SW 1271 (cell line): ENCODE measurements at places on chromosomes 13 and 19.
A peak's percentile ranks its signal among the peaks of the same experiment; 100 is the strongest.

GRCh38 chr19:731000-731399 lies 19.9 kb upstream of the MISP start:
- no peak for DNase-seq

DNA sequence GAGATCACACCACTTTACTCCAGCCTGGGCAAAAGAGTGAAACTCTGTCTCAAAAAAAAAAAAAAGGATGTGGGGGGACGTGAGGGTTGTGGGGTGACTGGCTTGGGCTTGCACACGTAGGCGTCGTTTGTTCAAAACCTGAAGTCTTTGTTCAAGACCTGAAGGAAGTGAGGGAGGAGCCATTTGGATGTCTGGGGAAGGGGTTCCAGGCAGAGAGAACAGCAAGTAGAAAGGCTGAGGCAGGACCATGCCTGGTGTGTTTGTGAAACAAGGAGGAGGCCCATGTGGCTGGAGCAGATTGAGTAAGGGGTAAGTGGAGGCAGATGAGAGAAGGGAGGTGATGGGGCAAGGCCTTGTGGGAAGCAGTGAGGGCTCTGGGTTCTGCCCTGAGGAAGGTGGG lies 27.8 kb downstream of the PIN1 start:
- no peak for DNase-seq

- no peak for DNase-seq
These were observed 63.4 kb upstream of the TNFRSF19 start for GRCh38 chr13:23506807-23507291.

DNA sequence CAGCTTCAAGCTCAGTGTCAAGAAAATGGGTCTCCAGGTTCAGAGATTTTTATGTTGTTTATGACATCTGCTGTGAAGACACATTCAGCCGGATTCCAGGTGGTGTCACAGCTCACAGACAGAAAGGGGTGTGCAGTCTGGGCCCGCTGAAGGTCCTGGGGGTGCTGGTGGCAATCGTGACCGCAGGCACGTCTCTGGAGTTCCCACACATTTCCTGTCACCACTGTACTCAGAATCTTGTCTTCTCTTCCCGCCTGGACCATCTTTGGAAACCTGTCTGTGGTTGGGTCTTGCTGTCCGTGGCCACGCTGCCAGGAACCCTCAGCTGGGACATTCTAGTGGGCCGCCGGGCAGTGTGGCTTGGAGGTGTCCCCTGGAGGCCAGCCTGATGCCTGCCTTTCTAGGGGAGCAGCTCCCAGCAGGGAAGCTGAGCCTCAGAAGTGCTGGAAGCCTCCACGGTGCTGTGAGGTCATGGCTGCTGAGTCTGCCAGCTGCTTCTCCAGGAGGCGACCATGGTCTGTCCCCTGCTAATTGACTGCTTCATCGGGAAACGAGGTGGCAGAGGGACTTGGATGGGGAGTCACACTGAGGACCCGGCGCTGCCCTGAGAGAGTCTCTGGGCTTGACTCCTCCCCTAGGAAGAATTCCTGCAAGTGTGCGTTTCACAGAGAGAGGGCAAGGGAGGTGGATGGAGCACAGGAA lies 3.7 kb downstream of the TEX29 start:
- no peak for DNase-seq

GRCh38 chr19:18206018-18206417 lies 2.2 kb upstream of the RAB3A start:
- DNase-seq, result no peak

DNA sequence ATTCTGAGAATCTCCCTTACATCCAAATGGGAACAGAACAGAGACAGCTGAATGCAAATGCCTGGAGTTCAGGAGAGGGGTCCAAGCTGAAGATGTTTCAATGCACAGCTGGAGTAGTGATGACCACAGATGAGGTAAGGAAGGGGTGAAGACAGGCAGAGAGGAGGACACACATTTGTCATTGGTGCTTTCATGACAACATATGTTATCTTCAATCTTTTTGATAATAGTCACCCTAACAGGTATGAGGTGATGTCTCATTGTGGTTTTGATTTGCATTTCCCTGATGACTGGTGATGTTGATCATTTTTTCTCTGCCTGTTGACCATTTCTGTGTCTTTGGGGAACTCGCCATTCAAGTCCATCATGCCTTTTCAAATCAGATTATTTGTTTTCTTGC lies 19.2 kb downstream of the SIGLEC7 start:
- no peak for DNase-seq

DNA sequence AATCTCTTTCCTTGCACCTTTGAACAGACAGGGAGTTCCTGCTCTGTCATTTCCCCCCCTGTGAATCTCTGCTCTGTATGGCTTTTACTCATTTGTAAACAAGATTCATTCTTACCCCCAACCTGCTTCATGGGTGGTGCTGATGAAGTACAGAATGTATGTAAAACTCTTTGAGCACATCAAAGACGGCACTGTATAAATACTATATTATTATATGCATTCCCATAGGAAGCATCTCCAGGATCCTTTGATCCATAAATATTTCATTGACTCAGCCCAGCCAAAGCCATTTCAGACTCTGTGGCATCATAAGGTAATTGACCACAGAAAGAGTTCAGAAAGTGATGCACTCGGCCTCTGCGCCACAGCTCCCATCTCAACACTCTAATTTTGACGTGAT lies 208.7 kb downstream of the EFNB2 start:
- DNase-seq, result no peak

DNA sequence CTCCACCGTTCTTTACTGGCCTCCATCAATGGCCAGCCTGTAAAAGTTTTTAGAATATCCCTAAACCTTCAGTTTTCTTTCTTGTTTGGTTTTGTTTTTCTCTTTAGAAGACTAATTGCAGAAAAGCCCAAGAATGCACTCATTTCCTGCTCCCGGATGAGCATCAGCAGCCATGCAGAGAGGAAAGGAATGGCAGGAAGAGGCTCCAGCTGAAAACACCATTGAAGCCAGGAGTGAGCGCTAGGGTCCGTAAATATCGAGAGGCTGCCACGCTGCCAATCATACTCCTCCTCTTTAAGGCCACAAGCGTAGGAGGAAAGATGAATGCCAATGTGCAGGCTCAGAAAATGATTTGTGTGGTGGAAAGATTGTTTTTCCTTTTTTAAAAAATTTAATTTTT lies 57.4 kb upstream of the UBE2L5 start:
- no peak for DNase-seq

GRCh38 chr19:18223860-18224524 lies 2.2 kb downstream of the PDE4C start:
- no peak for DNase-seq

GRCh38 chr19:52200044-52200443 lies 10.2 kb downstream of the PPP2R1A start:
- DNase-seq, result no peak

GRCh38 chr13:26423629-26424028 lies 133.9 kb upstream of the WASF3 start:
- DNase-seq, result no peak

- peak; percentile 70 for DNase-seq
These were observed 60.0 kb downstream of the TPT1 start for GRCh38 chr13:45280751-45281634.

- no peak for DNase-seq
These were observed 9.0 kb downstream of the PPP1R14A start for GRCh38 chr19:38247126-38247525.

DNA sequence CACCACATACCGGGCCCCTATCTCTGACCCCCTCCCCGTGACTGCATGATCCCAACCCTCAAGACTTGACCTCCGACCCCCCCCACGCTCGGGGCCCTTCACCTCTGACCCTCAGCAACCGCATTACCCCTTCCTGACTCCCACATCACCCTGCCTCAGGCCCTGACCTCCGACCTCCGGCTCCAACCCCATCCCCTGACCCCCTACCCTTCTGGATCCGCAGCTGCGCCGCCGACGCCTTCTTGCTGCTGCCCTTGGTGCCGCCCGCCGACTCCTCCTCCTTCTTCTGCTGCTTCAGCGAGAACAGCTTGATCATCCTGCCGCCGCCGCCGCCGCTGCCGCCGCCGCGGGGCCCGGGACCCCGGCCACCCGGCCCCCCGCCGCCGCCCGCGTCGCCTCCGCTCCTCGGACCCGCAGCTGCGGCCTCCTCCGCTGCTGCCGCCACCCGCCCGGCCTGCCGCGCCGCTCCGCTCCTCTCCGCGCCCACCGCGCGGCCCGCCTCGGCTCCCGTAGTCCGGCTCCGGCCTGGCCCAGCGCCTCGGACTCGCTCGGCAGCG lies at the start of gene UBE2M:
Gene UBE2M, minus strand, starts transcription at position 546 of the 557 bp plus-strand sequence. Its CDS starts 230 bp downstream, at position 316.
- DNase-seq, result no peak

GRCh38 chr13:76715075-76715474 lies 171.1 kb downstream of the KCTD12 start:
- DNase-seq, result no peak

DNA sequence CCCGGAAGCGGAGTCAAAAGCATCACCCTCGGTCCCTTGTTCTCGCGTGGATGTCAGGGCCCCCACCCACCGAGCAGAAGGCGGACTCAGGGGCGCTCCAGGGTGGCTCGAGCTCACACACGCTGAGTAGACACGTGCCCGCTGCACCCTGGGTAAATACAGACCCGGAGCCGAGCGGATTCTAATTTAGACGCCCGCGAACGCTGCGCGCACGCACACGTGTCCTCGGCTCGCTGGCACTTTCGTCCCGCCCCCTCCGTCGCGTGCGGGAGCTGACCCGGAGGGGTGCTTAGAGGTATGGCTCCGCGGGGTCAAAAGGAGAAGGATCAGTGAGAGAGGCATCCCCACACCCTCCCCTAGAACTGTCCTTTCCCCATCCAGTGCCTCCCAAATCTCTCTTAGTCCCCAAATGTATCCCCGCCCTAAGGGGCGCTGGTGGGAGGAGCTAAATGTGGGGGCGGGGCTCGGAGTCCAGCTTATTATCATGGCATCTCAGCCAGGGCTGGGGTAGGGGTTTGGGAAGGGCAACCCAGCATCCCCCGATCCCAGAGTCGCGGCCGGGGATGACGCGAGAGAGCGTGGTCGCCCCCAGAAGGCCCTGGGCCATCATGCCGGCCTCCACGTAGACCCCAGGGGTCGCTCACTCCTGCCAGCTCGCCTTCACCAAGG lies 451 bp upstream of the ICAM5 start:
- peak; percentile 80 for DNase-seq

- no peak for DNase-seq
These were observed 153.0 kb downstream of the RAP2A start for GRCh38 chr13:97586941-97587340.

GRCh38 chr19:54480051-54480450 lies 7.0 kb upstream of the CDC42EP5 start:
- DNase-seq, result no peak

- no peak for DNase-seq
These were observed 2.7 kb downstream of the GSK3A start for GRCh38 chr19:42239544-42240220.

DNA sequence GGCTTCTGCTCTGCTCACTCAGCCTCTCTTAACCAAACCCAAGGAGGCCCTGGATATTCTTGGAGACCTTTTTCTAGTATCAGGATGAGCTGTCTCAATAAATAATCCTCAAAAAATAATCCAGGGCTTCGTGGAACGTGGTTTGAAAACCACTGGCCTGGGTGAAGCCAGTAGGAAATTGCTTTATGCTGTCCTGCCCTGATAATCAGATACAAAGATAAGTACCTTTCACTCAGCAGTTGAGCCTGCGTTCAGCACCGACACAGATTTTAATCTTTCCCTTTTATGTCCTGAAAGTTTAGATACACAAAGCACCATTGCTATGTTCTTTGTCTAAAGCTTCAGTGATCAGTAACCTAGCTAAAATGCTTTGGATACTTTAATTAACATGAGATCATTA lies 460.0 kb downstream of the RFC3 start:
- no peak for DNase-seq

DNA sequence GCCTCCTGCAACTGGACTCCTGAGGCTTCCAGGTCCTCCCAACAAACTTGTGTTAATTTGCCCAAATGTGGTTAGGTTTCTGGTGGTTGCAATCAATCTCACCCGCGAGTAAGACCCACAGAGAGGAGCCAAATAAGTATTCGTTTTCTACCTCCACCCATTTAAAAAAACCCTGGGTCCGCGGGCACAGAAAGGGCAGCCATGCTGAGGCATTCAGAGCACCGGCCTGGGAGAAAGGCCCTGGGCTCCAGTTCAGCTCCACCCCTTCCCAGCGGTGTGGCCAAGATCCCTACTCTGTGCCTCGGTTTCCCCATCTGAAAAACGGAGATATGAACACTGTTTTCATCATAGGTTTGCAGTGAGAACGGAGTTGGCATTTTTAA lies 56.9 kb downstream of the PEPD start:
- no peak for DNase-seq

GRCh38 chr13:35787937-35788336 lies 311.4 kb upstream of the MAB21L1 start:
- no peak for DNase-seq

DNA sequence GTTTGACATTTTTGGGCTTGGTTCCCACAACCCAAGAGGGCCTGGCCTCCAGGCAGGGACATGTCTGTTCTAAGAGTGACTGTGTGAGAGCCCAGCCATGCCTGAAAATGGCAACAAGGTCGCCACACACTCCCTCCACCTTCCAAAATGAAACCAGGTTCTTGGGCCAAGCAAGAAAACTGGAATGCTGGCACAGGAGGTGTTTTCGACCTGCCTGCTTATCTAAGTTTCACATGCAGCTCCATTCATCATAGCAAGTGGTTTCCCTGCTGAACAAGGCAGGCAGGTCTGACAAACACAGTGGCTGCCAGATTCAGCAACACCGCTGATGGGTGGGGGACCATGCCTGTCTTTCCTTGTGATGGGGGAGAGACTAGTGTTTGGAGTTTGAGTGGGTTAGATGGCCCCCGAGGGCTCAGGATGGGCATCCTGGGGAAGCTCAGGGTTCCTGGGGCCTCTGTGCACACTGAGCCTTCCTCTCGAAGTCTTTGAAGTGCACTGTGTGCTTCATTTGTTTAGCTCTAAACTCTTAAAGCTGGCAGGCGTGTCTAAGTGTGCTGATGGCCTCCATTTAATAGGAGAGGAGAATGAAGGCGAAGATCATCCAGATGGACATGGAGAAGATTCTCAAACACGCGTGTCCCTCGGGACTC lies 17.9 kb upstream of the GAS6 start:
- no peak for DNase-seq

DNA sequence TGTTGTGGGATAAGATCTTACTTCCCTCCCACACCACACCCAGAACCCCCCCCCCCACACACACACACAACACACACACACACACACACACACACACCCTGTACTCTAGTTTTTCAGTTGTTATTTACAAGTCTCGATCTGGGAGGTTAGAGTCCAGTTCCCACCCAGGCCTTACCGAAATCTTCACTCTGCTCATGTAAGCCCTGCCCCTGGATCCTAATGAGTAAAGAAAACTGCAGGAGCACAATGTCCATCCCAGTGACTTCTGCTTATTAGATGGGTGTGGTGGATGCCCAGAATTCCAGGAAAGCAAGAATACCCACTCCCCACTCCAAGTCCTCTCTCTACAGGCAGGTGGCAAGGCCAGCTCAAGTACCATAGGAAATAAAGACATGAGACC lies 23.0 kb downstream of the STARD13 start:
- DNase-seq, result no peak

GRCh38 chr13:30148171-30148754 lies 159.1 kb downstream of the KATNAL1 start:
- DNase-seq, result no peak

- no peak for DNase-seq
These were observed 17.4 kb downstream of the NALCN start for GRCh38 chr13:101398920-101399319.

- no peak for DNase-seq
These were observed 332.8 kb upstream of the MIR17HG start for GRCh38 chr13:91014696-91015095.
